ENCODE measurements at places on chromosomes 12 and 14.

- no peak for DNase-seq
Observed at GRCh38 chr14:76984787-76985375, 43.6 kb downstream of the IRF2BPL start.

GRCh38 chr12:130929363-130929762 lies 24.3 kb upstream of the ADGRD1 start:
- no peak for DNase-seq

GRCh38 chr12:20476551-20476950 lies 108.2 kb downstream of the PDE3A start:
- DNase-seq = no peak

GRCh38 chr12:97639702-97640101 lies 177.1 kb downstream of the RMST start:
- no peak for DNase-seq

DNA sequence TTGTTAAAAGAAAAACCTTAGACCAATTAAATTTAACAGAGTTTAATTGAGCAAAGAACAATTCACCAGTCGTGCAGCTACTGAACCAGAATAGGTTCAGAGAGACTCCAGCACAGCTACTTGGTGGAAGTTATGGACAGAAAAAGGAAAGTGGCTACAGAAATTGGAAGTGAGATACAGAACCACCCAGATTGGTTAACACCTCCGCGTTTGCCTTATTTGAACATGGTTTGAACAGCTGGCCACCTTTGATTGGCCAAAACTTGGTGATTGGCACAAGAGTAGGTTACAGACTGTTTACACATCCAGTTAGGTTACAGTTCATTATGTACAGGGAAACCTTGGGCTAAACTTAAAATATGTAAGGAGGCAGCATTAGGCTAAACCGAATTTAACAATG lies 54.9 kb downstream of the SRGAP1 start:
- no peak for DNase-seq

DNA sequence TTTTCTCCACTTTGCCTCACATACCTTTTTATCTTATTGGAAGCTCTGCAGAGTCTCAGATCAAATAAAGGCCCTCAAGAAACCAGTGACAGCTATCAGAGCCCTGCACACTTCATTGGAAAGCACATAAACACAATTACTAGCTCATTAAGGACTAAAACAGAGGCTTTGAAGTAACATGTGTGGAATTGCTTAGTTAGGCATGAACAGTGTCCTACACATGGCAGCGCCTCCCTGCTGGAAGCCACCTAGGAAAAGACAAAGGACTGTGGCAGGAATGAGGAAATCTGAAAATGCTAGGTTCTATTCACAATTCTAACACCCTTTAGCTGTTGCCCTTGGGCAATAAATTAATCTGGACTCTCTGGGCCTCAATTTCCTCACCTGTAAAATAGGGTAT lies 89.4 kb downstream of the SUDS3 start:
- DNase-seq = no peak

GRCh38 chr14:75425446-75425845 lies 2.4 kb upstream of the JDP2 start:
- no peak for DNase-seq

GRCh38 chr12:20269337-20270067 lies 98.8 kb upstream of the PDE3A start:
- no peak for DNase-seq

DNA sequence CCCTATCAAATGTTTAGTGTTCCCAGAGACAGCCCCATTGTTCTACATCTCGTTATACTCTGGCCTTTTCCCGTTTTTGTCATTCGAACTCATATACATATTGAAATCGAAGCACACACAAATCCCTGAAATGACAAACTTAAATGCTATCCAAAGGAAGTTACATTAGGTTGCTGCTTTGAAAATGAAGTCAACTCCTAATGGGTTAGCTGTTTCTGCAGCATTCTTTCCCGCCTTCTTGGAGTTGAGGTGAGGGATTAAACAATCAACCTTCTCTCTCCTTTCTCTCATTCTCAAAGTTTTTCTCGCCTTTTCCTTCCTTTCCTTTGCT lies 642 bp upstream of the PHC1 start:
- DNase-seq = no peak

GRCh38 chr12:55847033-55847432 lies 4.3 kb upstream of the MMP19 start:
- DNase-seq = no peak

GRCh38 chr14:71607056-71607455 lies 325.2 kb upstream of the RGS6 start:
- no peak for DNase-seq

DNA sequence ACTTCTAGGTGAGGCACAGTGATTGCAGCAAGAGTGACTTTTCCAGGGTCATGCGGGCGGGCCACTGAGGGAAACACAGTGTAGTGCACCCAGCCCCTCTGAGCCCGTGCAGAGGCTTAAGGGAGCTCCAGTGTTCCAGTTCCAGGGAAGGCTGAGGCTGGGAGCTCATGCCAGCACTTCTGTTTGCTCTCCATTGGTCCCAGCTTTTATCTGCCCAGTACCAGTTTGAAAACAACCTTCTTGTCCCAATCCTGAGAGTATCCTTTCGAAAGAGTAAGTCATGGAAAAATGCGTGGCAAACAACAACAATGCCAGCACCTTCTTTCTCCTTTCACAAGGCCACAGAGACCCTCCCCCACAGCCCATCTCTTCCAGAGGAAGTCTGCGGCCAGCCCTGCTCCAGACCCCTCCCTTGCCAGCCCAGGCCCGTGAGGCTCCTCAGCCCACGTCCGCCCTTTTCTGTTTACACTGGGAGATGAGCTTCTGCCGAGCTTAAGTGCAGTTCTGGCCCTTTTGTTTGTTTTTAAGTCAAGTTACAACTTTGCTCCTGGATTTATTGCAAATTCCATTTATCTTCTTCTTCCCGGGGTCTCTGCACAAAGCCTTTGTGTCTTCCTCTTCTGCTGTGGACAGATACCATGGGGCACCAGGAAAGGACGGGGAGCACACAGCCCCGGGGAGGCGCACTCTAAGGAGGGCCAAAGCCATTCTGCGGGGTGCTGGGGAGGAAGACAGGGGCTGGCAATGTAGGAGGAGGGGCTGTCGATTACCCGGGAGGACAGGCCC lies 185.6 kb downstream of the ZFP36L1 start:
- no peak for DNase-seq

DNA sequence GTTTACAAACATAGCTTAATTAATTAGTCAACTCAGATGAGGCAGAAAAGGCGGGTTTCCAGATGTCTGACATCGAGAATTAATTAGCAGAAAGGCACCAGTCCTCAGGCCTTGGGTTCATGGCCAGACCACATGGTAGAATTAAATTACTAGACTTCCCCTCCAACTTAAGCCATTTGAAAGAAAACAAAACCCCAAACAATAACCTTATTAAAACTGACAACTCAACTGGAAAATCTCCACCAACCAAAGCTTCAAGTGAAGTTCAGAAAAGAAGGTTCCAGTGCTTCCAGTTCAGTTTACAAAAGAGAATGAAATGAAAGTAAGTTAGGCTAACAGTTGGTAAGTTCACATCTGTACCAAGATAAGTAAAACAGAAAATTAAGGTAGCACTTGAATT lies 349.5 kb downstream of the GRIN2B start:
- no peak for DNase-seq

DNA sequence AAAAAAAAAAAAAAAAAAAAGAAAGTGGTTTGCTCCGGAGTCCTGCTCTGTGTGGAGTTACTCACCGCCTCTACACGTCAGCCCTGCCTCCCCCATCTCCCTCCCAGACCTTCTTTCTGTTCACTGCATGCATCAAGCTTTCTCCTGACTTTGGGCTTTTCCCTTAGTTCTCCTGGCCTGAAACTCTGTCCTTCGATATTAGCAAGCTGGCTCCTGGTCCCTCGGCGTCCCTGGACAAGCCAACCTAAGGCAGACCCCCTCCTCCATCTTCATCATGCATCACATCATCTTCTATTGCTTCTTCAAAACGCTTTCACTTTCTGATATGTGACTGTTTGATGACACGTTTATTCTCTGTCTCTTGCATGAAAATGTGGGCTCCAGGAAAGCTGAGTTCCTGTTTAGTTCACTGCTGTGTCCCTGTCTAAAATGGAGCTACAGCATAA lies 40.6 kb downstream of the SLC15A4 start:
- DNase-seq = no peak

GRCh38 chr12:127035011-127035879 lies 1231.7 kb upstream of the TMEM132C start:
- no peak for DNase-seq

- no peak for DNase-seq
Observed at GRCh38 chr14:45705940-45706534, 453.0 kb upstream of the MIS18BP1 start.

DNA sequence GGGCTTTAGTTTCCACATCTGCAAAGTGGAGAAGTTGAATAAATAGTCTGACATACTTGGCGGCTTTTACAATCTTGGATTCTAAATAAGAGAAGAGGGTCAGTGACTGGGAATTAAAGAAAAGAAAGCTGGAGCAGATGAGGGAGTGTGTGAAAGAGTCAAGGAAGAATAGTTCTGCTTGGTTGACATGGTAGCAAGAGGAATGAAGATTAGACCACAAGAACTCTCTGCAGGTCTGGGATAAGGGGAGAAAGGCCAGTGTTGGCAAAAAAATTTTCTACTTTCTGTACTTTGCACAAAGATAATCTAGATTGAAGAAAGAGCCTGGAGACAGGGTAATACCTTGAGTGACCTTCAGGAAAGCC lies 5.9 kb downstream of the ITGB7 start:
- DNase-seq = no peak

DNA sequence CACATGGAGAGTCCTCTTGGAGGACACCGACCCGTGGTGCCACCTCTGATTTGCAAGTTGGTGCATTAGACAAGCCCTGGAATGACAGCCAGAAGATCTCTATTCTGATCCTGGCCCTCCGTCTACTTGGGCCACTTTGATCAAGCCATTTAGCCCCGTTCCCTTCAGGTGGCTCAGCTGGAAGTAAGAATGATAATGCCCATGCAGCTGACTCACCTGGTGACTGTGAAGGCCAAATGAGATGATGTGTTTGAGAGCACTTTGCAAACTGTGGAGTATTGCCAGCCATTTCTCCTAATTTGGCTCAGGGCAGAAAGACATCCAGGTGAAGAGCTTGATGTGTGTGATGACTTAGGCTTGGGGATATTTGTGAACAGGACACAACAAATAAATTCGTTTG lies 165.9 kb downstream of the ETV6 start:
- no peak for DNase-seq

GRCh38 chr12:8676651-8677050 lies 14.0 kb upstream of the MFAP5 start:
- no peak for DNase-seq

DNA sequence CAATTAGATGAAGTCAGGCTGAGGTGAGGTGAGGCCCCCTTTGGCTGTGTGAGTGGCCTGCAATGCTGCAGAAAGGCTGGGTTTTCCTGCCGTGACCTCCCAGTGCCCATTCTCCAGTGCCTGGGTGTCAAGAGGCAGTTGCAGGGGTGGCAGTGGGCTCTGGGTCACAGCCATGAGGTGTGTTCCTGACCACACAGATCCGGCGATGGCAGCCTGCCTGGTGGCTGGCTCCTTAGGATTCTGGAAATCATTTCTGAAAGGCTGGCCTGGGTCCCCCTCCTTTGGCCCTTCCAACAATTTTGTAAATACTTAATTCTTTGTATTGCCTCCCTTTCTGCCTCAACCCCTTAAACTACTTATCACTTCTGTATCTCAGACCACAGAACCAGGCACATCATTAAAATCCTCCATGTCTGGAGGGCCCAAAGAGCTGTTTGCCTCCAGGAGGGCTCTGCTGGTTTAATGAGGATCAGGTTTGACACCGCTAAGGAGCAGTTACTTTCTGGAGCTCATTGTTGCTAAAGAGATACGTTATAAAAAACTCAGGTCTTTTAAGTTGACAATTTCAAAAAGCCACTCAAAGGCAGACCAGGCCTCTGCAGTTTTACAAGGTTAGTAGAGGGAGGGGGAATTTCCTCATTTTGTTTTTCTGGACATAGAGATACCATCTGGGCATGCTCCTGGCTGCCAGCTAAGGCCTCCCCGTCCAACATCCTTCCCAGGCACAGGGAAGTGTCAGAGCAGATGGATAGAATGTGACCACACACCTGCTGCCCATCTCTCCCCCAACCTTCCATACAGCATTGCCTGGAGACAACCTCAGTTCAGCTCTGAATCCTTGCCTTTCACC lies 204.4 kb downstream of the FOXN3 start:
- DNase-seq = no peak

DNA sequence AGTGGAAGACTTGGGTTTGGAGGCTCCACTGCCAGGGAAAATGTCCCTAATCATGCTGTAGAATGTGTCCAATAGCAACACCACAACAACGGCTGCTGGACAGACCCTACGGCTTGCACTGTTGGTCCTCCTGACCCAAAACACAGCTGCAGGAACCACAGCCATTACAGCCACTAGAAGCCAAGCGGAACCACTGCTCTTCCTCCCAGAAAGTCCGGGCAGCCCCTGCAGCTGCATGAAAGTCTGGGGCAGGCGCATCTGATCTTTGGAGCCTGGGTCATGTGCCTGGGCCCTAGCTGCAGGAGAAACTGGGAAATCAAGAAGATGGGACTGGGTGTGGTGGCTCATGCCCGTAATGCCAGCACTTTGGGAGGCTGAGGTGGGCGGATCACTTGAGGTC lies 124.7 kb upstream of the METAP2 start:
- no peak for DNase-seq

DNA sequence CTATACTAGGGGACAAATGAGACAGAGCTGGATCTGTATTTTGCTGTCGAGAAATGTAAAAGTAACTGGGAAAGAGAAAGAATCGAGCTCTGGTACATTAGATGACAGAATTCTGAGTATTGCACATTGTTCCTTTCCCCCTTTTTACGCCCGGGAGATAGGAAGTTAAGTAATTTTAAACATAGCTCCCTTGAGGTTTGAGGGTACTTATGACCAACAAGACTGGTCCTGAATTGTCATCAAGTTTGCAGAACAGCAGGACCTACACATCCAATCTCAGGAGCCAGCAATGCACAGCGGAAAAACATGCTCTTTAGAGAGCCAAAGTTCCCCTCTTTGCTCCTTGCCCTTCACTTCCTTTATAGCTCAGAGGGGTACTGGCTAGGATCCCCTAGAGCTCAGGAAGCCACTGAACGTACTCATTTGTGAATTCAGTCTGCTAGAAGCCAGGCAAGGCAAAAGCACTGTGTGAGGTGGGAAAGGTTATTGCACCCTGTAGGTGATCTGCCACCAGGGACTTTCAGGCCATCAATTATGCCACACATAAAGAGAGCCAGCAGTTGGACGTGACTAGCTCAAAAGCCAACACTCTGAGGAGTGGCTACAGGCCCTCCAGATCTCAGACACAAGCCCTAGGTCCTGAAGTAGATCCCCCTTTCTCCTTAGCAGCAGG lies 333.8 kb downstream of the KCNH5 start:
- DNase-seq = no peak

GRCh38 chr12:42332301-42333285 lies 6.6 kb downstream of the PPHLN1 start:
- peak; percentile 45 for DNase-seq
